ENCODE measurements at places on chromosomes 11 and 22.
A peak's percentile ranks its signal among the peaks of the same experiment; 100 is the strongest.

- no peak for DNase-seq
Observed at GRCh38 chr11:112029460-112029859, 4.3 kb downstream of the DLAT start.

- DNase-seq = peak; percentile 47
Observed at GRCh38 chr11:77065878-77066228, 918 bp upstream of the CAPN5 start.

DNA sequence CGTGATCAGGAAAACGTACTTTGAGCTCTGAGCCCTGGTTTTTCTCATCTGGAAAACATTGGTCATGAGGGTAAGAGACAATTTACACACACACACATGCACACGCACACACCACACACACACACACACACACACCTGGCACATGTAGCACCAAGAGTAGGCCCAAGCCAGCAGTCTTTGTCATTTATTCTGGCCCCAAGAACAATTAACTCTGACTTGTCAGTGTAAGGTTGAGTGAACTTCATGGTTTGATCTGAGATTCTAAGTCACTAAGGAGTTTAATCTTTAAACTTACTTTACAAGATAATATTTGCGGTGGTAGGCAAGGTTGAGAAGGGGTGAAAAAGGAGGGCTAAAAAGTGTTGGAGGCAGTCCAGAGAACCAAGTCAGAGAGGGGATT, 44.1 kb downstream of the MMP20 start:
- DNase-seq = no peak

- DNase-seq = peak; percentile 15
Observed at GRCh38 chr22:21044931-21045584, 688 bp upstream of the LRRC74B start.

DNA sequence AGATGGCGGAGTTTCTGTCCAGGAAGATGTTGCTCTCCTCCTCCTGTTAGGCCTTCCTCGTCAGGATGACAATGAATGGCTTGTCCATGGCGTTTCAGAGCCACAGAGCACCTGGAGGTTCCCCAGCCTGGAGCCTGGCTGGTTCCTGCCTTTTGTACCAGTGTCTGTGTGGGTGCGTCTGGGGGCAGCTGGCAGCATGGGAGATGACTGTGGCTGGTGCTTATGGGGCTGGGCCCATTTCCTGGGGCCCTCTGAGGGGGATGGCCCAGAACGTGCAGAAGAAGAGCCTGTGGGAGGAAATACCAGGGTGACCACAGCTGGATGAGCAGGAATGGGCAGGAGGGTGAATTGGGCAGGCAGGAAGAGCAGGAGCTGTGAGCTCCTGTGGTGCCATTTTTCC, 6.7 kb downstream of the SLC37A2 start:
- no peak for DNase-seq

DNA sequence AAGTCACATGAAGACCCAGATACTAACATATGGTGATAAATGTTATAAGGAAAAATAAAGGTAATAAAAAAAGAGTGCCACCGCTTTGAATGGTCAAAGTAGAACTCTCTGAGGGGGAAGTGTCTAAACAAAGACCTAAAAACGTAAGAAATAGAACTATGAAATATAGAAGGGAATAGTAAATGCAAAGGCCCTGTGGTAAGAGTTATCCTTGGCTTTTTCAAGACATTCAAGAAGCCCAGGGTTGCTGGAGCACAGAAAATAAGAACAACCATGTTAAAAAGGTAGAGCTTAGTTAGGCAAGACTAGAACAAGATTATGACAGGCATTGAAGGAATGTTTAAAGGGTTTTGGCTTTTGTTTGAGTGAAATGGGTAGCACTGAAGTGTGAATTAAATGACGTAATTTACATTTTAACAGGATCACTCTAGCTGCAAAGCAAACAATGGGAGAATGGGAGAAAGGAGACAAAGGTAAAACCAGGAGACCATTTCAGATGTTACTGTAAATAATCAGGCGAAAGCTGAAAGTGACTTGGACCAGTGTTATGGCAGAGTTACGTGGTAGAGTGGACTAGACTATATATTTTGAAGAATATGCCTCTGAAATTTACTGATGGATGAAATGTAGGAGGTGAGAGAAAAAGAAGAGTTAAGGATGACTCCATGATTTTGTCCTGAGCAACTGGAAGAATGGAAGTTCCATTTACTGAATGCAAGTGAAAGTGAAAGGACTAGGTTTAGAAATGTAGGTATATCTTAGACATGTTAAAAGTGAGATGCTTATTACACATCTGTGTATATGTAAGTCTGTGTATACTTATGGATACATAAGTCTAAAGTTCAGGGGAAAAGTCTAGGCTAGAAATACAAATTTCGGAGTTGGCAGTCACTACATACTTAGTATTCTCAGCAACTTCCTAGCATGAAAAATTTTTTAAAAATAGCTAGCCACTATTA, 28.5 kb downstream of the BTBD10 start:
- no peak for DNase-seq

DNA sequence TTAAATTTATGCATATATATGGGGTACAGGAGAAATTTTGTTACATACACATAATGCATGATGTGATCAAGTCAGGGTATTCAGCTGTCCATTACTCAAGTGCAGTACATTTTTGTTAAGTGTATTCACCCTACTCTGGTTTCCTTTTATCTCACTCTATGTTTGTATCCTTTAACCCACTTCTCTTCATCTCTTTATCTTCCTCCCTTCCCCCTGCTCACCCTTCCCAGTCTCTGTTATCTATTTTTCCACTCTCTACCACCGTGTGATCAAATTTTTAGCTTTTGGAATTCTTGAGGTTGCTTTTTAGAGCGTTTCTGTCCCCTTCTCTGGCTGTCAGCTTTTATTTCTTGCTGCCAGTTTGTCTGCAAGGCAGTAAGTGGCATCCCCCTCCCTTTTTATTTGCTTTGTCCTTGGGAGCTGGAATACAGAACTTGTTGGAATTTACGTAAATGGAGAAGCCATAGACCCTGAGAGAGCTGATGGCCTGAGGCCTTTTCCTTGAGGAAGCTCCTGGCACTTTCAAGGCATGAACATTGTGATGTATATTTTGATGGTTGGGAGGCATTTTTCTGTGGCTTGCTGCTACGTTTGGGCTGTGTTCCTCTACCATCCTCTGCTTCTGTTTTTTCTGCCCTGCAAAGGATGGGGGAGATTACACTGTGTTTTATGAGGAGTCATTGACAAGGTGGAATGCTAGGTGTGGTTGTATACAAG, 148.6 kb downstream of the LDLRAD3 start:
- no peak for DNase-seq

DNA sequence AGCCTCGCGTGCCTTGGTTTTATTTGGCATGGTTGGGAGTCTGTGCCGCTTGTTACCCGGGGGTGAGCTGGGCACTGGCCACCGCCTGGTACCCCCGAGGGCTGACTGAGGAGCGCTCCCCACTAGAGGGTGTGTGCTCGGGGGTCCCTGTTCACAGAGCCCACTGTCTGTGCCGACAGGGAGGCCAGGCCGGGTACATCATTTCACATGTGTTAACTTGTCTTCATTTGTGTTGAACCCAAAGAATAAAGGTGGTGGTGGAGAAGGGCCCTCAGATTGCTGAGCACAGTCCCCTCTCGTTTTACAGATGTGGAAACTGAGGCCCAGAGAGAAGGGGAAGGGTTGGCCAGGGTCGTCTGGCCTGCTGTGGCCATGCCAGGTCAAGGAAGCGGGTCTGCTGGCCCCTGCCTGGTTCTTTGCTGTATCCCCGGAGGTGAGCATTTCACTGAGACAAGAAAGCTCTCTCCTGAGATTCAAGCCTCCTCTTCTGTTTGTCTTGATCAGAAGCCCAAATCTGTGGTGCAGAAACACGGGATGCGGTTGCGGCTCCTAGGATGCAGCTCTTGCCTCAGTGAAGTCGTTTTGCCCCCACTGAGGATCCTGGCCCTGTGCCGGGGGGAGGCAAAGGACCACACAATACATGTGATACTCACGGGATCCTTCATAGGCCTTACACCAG, 60.8 kb downstream of the FBLN1 start:
- DNase-seq = no peak

GRCh38 chr11:21630934-21631478, 561.9 kb upstream of the ANO5 start:
- no peak for DNase-seq

GRCh38 chr11:92480499-92480898, 255.9 kb downstream of the FAT3 start:
- no peak for DNase-seq

GRCh38 chr11:85709941-85710702, 24.1 kb upstream of the CCDC89 start:
- DNase-seq = no peak

GRCh38 chr22:39179401-39179827, 26.9 kb upstream of the CBX7 start:
- no peak for DNase-seq

- no peak for DNase-seq
Observed at GRCh38 chr11:63548178-63548577, 11.6 kb downstream of the PLAAT4 start.

DNA sequence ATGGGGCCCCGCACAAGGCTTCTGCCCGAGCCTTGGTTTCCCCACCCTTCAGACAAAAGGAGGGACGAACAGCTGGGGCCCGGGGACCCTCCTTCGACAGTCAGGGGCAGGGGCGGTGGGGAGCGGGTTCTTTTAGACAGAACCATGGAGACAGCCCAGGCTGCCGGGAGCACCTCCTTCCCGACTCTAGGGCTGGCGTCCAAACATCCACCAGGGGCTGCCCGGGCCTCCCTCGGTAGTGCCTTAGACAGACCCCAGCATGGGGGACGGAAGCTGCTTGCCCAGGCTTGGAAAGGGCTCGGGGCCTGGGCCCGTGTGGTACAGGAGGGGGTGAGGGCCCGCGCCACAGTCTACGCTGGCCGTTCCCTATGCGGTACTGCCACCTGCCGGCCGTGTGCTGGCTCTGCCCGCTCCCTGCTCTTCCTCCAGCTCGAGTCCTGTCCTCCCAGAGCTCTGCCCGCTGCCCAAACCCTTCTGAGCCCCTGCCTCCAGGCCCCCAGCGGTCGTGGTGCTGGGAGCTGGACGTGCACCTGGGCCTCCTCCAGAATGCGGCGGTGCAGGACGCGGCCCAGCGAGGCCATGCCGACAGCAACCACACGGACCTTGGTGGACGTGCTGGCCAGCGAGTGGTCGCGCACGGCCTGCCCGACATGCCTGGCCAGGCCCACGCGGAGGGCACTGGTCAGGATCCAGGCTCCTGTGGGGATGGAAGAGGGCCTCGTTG, 20.1 kb downstream of the TSSC4 start:
- peak; percentile 83 for DNase-seq

All from activated CD4-positive, alpha-beta T cell treated with anti-CD3 and anti-CD28 coated beads for 48 hours (primary cell).